ENCODE measurements at places on chromosomes 2 and 18.

DNA sequence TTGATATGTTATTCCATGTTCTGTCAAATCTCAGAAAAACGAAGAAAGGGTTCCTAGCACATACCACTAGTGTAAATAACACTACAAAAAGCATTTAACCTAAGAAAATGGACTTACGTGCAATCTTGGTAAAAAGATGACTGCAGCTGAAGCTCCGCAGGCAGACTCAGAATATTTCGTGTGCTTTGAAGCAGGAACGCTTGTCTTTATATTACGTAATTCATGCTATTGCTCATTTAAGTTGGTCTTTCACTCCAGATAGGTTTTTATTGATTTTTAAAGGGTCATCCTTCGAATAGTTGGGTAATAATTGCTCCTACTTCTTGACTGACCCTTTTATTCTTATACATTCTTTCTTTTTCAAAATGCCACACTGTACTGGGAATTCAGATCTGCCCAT lies 44.0 kb downstream of the ID2 start:
- DNase-seq, result no peak

DNA sequence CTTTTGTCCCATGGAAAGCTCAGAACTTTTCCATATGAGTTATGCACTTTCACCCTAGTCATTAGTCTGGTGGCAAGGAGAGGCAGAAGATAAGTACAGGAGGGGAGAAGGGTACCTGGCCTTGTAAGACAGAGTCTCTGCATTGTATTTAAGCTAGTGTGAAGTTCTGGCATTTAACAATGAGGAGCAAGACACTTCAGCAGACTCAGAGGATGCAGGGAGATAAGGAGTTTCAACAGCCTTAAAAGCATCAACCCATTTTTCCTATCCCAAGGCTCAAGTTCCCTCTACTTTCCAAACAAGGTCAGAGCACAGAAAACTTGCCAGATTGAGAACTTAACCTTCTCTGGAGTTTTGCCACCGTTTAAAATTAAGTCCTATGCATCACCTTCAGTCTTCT lies 348.2 kb upstream of the VRK2 start:
- no peak for DNase-seq

DNA sequence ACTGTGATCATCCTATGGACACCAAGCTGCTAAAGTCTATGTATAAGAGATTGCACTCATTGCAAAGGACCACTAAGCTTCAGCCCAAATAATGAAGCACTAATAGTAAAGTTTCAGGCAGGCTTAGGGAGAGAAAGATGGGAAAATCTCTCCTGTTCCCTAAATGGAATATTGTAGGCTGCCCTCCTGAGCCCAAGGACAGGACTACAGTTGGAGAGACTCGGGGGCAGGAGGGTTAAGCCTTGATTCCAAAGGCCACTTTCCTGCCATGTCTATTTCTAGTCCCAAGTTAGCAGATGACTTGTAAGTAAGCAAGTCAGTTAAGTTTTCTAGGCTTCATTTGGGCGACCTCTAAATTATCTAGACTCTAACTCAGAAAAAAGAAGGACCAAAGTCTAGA lies 9.0 kb downstream of the TMEM247 start:
- DNase-seq, result no peak

- DNase-seq, result no peak
These were observed 10.2 kb downstream of the NAGK start for GRCh38 chr2:71078624-71079023.

GRCh38 chr2:151363709-151364108 lies 6.3 kb downstream of the TNFAIP6 start:
- DNase-seq, result no peak

DNA sequence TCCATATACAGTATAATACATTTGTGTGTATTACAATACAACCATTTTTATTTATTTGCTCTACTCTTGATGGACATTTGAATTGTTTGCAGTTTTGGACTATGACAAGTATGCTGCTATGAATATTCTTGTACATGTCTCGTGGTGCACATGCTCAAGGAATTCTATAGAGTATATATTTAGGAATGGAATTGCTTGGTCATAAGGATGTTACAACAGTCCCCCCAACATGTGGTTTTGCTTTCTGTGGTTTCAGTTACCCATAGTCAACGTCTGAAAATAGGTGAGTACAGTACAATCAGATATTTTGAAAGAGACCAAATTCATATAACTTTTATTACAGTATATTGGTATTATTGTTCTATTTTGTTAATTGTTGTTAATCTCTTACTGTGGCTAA lies 24.1 kb upstream of the PLEKHM3 start:
- peak; percentile 26 for DNase-seq

DNA sequence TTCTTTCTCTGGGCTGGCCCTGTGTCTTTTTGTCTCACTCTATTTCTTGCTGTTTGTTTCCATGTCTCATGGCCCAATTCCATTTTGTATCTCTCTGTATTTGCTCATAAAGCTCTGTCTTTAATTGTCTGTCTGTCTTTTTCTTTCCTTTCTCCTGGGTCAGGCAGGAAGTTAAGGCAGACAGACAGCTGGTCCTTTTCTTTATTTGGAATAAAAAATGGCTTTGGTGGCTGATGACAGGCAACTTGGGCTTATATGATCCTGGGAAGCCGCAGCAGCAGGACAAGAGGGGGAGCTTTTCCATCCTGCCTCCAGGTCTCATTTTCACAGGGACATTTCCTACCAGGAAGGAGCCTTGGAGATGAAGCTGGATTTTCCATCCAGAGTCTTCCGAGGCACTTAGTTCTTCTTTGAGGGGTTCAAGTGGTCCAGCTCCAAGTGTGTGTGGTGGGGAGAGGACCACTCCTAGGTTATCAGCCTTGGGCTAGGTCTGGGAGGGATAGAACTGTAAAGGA lies 138.7 kb downstream of the TDRD15 start:
- no peak for DNase-seq

DNA sequence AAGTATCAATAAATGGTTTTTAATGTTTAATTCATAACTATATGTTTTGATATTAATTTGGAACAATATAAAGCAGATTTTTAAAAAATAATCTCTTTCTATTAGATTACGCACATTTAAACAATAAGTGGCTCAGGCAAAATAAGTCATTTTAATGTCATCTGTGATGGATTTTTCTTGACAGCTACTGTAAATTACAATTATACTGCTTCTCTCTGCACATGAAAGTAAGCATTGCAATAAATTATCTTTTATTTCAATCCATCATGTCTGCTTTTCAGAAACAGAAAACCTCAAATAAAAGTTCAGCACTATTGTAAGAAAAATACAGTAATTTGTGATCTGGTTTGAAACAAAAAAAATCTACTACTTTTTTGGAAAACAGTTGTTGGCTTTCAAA lies 11.1 kb upstream of the DLX1 start:
- no peak for DNase-seq

GRCh38 chr2:155310589-155310988 lies 612.1 kb downstream of the KCNJ3 start:
- DNase-seq, result peak; percentile 12

GRCh38 chr2:67991456-67991855 lies 71.3 kb downstream of the C1D start:
- no peak for DNase-seq

DNA sequence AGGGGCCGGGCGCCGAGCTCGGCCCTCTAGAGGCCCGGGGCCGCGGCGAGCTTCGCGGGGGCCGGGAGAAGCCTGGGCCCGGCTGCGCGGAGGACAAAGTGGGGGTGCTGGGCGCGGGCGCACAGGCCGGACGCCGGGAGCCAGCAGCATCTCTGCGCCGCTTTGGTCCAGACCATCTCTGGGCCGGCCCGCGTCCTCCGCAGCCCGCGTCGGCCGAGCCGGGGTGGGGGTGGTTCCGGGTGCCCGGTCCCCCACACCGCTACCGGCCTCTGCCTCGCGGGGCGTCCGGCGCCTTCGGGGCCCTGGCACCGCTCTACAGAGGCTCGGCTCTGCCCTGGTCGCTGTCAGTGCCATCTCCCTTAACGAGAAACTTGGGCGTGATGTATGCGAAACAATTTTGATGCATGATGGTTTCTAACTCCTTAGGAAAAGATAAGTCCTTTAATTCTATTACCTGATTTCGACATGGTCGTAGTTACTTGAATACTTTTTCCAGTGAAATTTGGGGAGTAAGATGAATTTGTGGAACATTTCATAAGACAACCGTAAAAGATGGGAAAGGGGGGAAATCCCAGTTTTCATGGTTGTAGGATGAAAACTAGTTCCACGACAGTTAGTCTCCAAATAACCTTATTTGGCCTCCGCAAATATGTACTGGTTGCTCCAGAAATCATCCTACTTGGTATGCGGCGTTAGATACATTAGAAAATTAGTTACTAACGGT lies 562 bp downstream of the TWSG1 start:
- DNase-seq, result no peak

- DNase-seq, result no peak
These were observed 68.9 kb upstream of the RMDN2 start for GRCh38 chr2:37856101-37856751.

DNA sequence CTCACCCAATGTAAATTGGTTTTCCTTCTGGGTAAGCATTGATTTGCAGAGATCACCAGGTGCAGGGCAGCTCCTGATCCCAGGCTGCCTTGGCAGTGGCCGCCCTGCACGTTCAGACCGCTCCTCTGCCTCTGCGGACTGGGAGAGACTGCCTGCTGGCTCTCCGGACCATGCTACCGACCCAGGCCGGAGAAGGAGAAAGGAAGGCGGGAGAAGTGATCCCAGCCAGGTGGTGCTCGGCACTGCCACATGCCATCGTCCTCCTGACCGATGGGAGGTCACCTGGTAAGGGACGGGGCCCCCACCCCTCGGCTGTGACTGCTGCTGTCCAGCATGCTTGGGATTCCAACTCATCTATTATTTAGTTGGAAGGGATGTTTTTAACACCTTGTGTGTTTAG lies 108.1 kb upstream of the POU3F3 start:
- DNase-seq, result no peak

- peak; percentile 54 for DNase-seq
These were observed 111.8 kb upstream of the SLC35G4 start for GRCh38 chr18:11497585-11497984.

DNA sequence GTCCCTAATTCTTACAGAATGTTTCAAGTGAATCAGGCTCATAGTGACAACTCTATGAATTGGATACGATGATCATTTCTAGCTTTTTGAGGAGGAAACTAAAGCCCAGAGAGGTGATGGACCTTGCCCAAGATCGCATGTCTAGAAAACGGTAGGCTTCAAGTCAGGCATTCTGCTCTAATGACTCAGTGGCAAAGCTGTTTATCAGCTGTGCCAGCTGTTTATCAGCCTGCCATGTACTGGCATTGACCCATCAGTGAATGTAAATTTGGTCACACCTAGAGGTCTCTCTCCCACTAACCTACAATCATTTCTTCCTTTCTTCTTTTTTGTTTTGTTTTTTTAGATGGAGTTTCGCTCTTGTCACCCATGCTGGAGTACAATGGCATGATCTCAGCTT lies 6.1 kb upstream of the DAW1 start:
- no peak for DNase-seq

- no peak for DNase-seq
These were observed 310.3 kb upstream of the HS6ST1 start for GRCh38 chr2:128628996-128629395.

DNA sequence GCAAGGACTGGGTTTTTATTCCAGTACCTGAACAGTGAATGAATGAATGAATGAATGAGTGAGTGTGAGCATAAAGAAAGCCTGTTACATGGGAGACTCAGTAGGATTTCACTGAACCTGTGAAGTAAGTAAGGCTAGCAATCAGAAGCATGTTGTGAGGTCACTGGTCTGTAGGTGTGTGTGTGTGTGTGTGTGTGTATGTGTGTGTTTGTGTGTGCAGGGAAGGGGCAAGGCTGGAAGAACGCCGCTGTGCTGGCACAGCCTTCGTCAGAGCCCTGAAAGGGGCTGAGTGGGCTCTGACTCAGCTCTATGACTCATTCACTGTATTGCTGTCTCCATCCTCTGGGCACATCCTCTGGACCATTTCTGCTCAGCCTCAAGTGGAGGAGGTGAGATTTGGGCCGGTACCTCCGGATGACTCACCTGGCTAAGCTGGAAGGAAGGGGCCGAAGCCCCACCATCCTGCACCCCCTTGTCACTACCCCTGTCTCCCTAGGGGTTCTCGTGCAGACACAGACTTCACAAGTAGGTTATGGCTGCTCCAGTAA lies 51.4 kb upstream of the MRPL33 start:
- DNase-seq, result peak; percentile 93

- no peak for DNase-seq
These were observed 73.7 kb upstream of the LAPTM4A start for GRCh38 chr2:20125164-20125563.

DNA sequence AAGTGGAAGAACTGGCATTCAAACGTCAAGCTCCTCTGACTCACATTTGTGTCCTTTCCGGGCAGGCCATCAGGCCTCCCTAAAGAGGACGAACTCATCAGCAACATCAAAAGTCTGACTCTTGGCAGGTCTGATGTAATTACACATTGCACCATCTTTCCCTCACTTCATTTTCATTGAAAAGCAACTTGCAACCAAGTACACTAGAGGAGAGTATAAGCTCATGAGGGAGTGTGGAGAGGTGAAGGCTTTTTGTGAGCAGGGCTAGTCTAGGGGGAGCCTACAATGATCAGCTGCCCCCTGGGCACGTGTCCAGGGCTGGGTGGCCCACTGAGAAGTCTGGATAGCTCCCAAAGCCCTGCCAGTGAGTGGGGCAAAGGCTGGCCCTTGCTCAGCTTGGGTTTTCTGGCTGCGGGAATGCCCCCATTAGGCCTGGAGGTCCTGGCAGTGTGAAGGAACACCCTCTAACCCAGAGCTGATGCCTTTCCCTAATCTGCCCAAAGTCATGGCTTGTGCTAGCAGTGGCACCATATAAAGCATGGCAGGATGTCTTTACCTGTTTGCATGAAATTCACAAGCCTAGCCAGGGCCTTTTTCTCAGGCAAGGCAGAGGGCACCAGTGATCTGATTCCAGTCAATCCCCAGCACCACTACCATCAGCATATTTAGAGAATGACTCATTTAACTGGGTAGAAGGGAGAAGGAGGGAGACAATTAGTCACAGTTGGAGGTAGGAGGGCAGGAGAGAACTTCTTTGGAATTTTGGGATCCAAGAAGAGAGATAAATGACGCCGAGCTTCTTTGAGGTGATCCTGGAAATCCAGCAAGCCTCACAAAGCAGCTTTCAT lies 8.5 kb upstream of the DAW1 start:
- DNase-seq, result peak; percentile 87

DNA sequence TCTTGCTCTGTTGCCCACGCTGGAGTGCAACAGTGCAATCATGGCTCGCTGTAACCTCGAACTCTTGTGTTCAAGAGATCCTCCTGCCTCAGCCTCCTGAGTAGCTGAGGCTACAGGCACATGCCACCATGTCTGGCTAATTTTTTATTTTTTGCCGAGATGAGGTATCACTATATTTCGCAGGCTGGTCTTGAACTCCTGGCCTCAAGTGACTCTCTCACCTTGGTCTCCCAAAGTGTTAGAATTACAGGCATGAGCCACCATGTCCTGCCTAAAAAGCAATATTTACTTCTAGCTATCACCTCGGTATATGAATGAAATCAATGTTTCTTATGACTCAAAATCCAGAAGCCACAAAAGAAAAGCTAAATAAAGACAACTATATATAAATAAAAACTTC lies 2.2 kb downstream of the BUB1 start:
- no peak for DNase-seq

- no peak for DNase-seq
These were observed 52.2 kb upstream of the TMEM18 start for GRCh38 chr2:729376-729861.

Measured in fibroblast of skin of back (primary cell).